ENCODE measurements at places on chromosomes 16 and 17.

DNA sequence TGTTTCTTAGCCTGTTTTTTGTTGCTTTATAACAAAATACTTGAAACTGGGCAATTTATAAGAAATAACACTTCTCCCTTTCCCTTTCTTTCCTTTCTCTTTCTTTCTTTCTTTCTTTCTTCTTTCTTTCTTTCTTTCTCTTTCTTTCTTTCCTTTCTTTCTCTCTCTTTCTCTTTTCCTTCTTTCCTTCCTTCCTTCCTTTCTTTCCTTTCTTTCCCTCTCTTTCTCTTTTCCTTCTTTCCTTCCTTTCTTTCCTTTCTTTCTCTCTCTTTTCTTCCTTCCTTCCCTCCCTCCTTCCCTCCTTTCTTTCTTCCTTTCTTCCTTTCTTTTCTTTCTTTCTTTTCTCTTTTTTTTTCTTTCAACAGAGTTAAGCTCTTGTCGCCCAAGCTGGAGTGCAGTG lies 27.8 kb downstream of the FAM20A start:
- DNase-seq = no peak

DNA sequence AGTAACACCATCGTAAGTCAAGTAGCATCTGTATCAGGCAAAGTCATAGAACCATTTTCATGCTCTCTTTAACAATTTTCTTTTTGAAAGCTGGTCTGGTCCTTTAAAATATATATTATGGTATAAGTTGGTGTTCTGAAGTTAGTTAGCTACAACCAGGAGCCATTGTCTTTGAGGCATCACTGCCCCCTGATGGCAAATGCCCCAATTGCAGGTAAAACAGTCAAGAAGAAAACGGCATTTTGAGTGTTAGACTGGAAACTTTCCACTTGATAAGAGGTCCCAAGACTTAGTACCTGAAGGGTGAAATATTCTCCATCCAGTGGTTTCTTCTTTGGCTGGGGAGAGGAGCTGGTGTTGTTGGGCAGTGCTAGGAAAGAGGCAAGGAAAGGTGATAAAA lies 14.1 kb downstream of the TP53 start:
- no peak for DNase-seq

DNA sequence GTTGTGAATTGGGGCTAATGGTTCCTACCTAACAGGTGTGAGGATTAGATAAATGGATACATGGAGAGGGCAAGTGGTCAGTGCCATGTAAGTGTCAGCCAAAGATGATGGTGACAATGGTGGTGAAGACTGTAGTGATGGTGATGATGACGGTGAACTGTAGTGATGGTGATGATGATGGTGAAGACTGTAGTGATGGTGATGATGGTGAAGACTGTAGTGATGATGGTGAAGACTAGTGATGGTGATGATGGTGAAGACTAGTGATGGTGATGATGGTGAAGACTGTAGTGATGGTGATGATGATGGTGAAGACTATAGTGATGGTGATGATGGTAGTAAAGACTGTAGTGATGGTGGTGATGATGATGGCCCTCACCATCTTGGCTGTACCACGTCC lies 18.1 kb upstream of the GNG13 start:
- DNase-seq = no peak

- no peak for DNase-seq
These were observed 1152.0 kb upstream of the CDH8 start for GRCh38 chr16:63188086-63188771.

- no peak for DNase-seq
These were observed 26.7 kb downstream of the CYB5B start for GRCh38 chr16:69451166-69451565.

DNA sequence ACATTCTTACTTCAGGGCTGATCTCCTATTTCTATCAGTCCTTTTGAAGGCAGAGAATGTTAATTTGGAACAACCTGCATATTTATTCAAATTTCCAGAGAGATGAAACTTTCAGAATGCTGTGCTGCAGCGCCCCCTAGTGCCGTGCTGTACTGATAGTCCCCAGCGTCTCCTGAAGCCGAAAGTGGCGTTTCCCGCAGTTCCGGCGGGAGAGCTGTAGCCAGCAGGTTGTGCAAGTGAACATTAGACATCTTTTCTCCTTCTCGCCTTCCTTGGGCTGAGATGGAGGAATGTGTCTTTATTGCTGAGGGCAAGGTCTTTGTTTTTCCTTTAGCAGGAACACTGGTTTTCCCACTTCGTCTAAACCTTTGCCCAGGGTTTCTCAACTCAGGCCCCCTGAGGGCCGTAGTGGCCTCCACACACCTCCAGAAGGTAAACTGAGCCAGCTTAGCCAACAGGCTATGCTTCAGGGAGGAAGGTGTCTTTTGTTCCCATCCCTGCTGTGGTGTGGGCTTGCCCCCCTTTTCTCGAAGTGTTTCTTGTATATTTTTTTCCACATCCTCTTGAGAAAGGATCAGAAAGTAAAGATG lies 26.4 kb downstream of the USP10 start:
- DNase-seq = peak; percentile 54

- no peak for DNase-seq
These were observed 11.5 kb downstream of the KATNB1 start for GRCh38 chr16:57747091-57747490.

- no peak for DNase-seq
These were observed 12.1 kb upstream of the HSD3B7 start for GRCh38 chr16:30972872-30973271.

DNA sequence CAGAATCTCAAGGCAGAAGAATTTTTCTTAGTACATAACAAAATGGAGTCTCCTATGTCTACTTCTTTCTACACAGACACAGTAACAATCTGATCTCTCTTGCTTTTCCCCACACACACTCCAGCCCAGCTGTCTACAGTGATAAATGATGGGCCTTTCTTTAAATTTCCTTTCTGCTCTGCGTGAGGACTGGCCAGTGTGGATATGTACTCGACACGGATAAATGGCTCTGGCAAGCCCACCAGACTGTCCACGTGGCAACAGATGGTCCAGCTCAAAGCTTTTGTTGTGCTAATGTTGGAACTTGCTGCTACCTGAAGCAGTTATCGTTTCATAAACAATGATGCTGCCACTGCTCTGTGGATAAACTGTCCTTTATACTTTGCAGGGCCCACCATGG lies 410.7 kb downstream of the TMEM114 start:
- DNase-seq = no peak

GRCh38 chr17:75348386-75349012 lies 57.0 kb downstream of the GRB2 start:
- no peak for DNase-seq

Data from caudate nucleus (tissue), 63 donors.